Activated CD4-positive, alpha-beta T cell treated with anti-CD3 and anti-CD28 coated beads, Interleukin-2, amount 10 ng/mL, durations not matched to agents 24 days and 14 days (primary cell): ENCODE measurements at places on chromosomes 12 and 14. TPM values are rescaled to one million over a fixed set of nuclear protein-coding genes. Genes with fewer than 3 reads are reported as not detected.

The SYNDIG1L gene
- total RNA-seq = not detected in 2 replicates

The FAIM2 gene
- total RNA-seq = 0.30 and 0.54 TPM in 2 replicates

The PLEK2 gene
- total RNA-seq = 0.95 and 1.7 TPM in 2 replicates

The CD69 gene
- 106 and 111 TPM in 2 replicates for total RNA-seq

The MYF5 gene
- total RNA-seq = not detected in 2 replicates

The HPD gene
- not detected in 2 replicates for total RNA-seq

DNA sequence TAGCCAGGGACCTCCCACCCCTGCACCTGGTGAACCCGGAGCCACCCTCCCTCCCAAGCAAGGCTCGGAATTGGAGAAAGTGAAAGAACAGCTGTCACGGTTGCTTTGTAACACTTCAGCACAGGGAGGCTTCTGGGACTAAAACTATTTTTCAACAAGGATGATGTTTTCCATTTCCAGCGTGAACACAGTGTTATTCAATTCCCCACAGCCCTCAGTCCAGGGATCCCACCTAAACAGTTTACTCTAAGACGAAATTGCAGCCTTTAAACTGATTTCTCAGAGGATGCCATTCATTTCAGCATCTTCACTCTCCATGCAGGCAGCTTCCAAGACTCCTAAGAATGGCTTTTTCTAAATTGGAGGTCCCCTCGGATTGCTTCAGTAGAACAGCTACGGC lies 229.2 kb downstream of the SLC15A4 start:
- no peaks in the 10 kb centered on the region for H3K4me1 ChIP-seq
- no peak overlapping the region for H3K27ac ChIP-seq
- H3K27me3 ChIP-seq = no peaks in the 10 kb centered on the region

GRCh38 chr12:2489275-2489674 lies 305.5 kb upstream of the FKBP4 start:
- no peak overlapping the region for H3K27ac ChIP-seq
- peaks cover 12% of the 10 kb centered on the region for H3K27me3 ChIP-seq
- no peak for DNase-seq
- no peaks in the 10 kb centered on the region for H3K4me1 ChIP-seq

GRCh38 chr12:125203145-125203765 lies 138.0 kb downstream of the AACS start:
- DNase-seq = no peak
- H3K27ac ChIP-seq = no peak overlapping the region
- peaks cover 10% of the 10 kb centered on the region for H3K27me3 ChIP-seq
- no peaks in the 10 kb centered on the region for H3K4me1 ChIP-seq

DNA sequence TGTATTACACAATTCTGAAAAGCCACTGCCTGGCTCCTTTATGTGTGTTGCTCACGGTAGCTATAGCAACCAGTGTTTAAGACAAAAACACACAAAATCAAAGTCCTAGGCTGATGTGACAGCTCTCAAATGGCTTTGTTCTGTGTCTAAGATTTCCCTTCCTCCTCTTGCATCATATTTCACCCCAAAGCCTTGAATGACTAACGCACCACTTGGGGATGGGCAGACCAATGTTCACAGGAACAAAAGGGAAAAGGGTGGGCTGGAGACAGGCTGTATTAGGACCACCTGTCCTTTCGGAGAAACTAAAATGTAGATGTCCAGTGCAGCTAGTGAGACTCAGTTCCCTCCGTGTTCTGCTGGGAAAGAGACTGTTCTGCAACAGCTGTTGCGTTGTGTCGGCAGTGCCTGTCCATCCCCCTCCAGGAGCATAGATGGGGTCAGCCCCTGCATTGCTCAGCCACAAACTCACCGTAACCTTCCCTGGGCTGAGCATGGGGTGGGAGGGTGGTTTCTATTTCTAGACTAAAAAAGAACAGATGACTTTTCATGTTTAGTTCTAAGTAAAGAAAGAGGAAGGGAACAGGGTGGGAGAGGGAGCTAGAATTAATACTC lies 26.8 kb upstream of the DAAM1 start:
- H3K4me3 ChIP-seq = no peak overlapping the region
- peaks cover 2% of the 10 kb centered on the region for H3K4me1 ChIP-seq
- no peak overlapping the region for H3K27ac ChIP-seq
- H3K36me3 ChIP-seq = no peaks in the 10 kb centered on the region
- peaks cover 24% of the 10 kb centered on the region for H3K27me3 ChIP-seq

DNA sequence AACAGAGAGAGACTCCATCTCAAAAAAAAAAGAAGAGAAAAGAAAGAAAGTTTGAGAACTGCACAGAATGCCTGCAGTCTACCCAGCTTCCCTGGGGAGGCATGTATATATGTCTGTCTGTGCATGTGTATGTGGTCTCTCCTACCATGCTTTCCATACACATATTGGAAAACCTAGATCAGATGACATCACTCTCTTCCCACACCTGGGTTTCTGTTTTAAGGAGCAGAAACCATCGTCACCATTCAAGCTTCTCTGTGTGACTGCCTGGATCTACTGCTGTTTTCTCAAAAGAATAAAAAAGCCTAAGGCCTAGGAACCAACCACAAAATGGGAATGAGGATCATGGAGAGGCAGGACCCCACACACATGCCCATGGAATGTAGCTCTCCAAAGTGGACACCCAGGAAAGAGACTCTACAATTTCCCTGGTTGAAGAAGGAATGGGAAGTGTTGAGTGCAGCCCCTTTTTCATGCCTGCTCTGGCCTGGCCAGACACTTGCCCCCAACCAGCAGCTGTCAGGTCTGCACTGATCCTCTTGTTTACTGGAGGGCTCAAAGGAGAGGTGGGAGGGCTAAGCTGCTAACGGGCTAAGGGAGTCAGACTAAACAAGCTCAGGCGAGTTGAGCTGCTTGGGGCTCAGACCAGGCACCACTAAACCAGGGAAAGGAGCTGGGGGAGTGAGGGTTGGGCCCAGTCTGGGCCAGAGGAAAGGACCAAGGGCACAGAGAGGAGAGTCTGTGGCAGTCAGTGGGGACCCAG lies 7.7 kb upstream of the PCK2 start:
- H3K4me3 ChIP-seq = no peak overlapping the region
- H3K27me3 ChIP-seq = peaks cover 6% of the 10 kb centered on the region
- H3K36me3 ChIP-seq = no peaks in the 10 kb centered on the region
- peaks cover 11% of the 10 kb centered on the region for H3K4me1 ChIP-seq

DNA sequence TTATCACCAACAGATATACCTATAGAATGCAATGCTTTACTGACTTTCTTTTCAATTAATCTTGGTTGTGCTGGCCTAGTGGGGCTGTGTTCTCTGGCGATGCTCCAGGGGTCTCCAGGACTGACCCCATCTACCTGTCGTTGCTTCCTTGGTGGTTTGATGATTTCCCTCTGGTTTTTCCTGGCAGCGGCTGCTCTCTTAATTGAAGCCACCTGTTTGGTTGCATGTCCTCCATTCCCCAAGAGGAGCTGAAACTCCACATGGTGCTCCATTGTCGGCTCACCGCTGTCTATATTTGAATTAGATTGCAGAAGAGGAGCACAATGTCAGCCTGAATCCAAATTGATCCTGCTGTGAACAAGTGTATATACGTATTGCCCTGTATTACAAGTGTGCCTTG lies 7.1 kb upstream of the IFNG-AS1 start:
- H3K27me3 ChIP-seq = peaks cover 3% of the 10 kb centered on the region
- H3K36me3 ChIP-seq = no peaks in the 10 kb centered on the region
- H3K27ac ChIP-seq = no peak overlapping the region
- no peak for DNase-seq

DNA sequence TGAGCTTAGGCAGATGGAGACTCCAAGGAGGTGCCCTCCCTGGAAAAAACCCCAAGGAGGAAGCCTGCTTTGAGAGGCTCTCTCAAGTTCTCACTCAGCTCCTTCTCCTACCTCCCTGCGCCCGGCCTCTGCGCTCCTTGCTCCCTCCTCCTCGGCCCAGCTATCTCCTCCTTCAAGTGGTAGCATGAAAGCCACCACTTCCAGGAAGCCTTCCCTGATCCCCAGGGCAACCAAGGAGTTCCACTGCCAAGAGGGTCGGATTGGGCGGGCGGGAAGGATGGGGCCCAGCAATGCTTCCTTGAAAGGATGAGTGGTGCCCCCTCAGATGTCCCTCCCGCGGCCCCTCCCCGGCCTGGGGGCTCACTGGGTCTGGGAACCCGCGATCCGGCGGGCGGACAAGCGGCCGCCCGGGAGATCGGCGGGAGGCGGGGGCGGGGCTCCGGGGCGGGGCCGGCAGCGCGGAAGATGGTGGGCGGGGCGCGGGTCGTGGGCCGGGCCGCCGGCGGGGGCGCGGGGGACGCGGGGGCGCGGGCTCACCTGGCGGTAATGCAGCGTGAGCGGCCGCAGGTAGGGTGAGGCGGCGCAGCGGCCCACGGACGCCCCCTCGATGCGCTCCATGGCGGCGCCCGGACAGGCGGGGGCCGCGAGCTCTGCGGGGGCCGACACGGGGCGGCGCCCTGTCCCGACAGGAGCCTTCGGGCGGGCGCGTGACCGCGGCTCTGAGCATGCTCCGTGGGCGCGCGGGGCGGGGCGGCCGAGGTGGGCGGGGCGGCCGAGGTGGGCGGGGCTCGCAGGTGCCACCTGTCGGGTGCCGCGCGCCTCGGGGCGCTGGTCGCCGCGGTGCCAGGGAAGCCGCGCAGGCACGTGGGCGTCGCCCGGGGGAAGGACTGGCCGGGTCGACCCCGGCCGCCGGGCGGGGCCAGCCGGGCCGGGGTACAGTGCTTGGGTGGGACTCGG lies at the start of gene NUDT14:
TSS of gene NUDT14 (minus strand) at position 721 of the 957 bp plus-strand sequence. CDS start at position 618, 103 bp downstream.
- no peaks in the 10 kb centered on the region for H3K36me3 ChIP-seq
- peak within 1 kb of the TSS; percentile 62 for H3K27ac ChIP-seq
- H3K27me3 ChIP-seq = peaks cover 10% of the 10 kb centered on the region
- peak within 1 kb of the TSS; percentile 77 for H3K4me3 ChIP-seq

- H3K27me3 ChIP-seq = no peaks in the 10 kb centered on the region
- H3K4me3 ChIP-seq = peak overlapping the region; percentile 94
- peak overlapping the region; percentile 96 for H3K27ac ChIP-seq
- H3K4me1 ChIP-seq = peaks cover 29% of the 10 kb centered on the region
- peaks cover 43% of the 10 kb centered on the region for H3K36me3 ChIP-seq
Measured at GRCh38 chr14:39176263-39177167, 1.5 kb downstream of the PNN start.

GRCh38 chr14:91388551-91388975 lies 29.1 kb downstream of the CCDC88C start:
- peaks cover 61% of the 10 kb centered on the region for H3K4me1 ChIP-seq
- peak; percentile 83 for DNase-seq
- peaks cover 17% of the 10 kb centered on the region for H3K36me3 ChIP-seq
- peak overlapping the region; percentile 67 for H3K27ac ChIP-seq

DNA sequence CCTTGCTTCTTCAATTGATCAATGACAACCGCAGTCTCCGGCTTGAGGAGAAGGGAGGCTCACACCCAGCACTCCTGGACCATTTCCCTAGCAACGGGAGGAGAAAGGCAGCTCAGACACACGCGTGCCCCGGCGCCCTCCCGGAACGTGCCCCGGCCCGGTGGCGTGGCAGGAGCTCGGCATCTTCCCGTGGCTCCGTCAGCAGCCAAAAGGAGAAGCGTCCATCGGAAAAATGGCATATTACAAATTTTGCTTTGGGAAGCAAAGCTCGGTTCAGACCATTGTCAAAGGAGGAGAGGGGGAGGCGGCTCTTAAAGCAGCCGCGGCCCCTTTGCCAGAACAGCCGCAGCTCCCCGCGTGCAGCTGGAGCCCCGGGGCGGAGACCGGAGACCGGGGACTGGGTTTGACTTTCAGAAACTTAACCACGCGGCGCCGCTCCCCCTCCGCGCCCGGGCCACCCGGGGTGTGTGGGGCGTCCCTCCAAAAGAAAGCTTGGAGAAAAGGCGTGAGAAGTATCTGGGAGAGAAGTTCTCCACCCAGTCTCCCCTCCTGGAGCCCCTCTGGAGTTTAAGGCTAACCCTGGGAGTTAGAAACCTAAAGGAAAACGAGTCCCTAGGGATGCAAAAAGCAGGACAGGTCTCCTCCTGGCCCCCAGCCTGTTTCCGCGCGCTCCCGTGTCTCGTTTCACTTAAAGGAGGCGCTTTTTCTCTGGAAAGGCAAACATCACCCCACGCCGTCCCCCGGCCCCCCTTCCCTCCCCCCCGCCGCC lies 545 bp downstream of the PPFIA2 start:
- DNase-seq = peak; percentile 61
- H3K36me3 ChIP-seq = no peaks in the 10 kb centered on the region
- H3K4me1 ChIP-seq = peaks cover 12% of the 10 kb centered on the region

- H3K36me3 ChIP-seq = peaks cover 40% of the 10 kb centered on the region
- peak; percentile 92 for DNase-seq
- no peaks in the 10 kb centered on the region for H3K27me3 ChIP-seq
- peak overlapping the region; percentile 94 for H3K27ac ChIP-seq
- peaks cover 46% of the 10 kb centered on the region for H3K4me1 ChIP-seq
Measured at GRCh38 chr14:24430682-24431568, 1.2 kb downstream of the KHNYN start.

GRCh38 chr12:111419784-111420183 lies 14.1 kb downstream of the SH2B3 start:
- H3K27ac ChIP-seq = no peak overlapping the region
- H3K4me1 ChIP-seq = peaks cover 21% of the 10 kb centered on the region
- no peak for DNase-seq
- H3K4me3 ChIP-seq = no peak overlapping the region
- H3K36me3 ChIP-seq = peaks cover 46% of the 10 kb centered on the region

GRCh38 chr12:8696442-8697090 lies 1.2 kb upstream of the RIMKLB start:
- no peak for DNase-seq
- peaks cover 60% of the 10 kb centered on the region for H3K27me3 ChIP-seq
- peak overlapping the region; percentile 89 for H3K4me3 ChIP-seq
- peaks cover 2% of the 10 kb centered on the region for H3K36me3 ChIP-seq
- peaks cover 12% of the 10 kb centered on the region for H3K4me1 ChIP-seq

- peaks cover 20% of the 10 kb centered on the region for H3K36me3 ChIP-seq
- DNase-seq = no peak
- H3K4me1 ChIP-seq = peaks cover 3% of the 10 kb centered on the region
- no peak overlapping the region for H3K27ac ChIP-seq
- H3K4me3 ChIP-seq = no peak overlapping the region
Measured at GRCh38 chr12:26715232-26715631, 117.8 kb downstream of the ITPR2 start.

GRCh38 chr12:91017043-91017442 lies 12.3 kb upstream of the EPYC start:
- no peak overlapping the region for H3K27ac ChIP-seq
- H3K4me1 ChIP-seq = no peaks in the 10 kb centered on the region
- H3K36me3 ChIP-seq = no peaks in the 10 kb centered on the region
- H3K27me3 ChIP-seq = peaks cover 11% of the 10 kb centered on the region
- DNase-seq = no peak
